ENCODE measurements at places on chromosomes 5 and 9.

DNA sequence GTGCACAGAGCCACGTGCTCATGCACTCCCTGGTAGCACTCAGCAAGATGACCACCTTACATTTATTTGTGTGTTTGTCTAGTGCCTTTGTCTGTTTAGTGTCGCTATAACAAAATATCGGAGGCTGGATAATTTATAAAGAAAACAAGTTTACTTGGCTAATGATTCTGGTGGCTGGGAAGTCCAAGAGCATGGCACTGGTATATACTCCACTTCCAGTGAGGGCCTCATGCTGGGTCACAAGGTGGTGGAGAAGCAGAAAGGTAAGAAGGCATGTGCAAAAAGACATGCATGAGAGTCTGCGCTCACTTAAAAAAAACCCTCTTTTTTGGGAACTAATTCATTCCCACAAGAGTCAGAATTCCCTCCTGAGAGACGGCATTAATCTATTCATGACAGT is 52.5 kb upstream of the BOD1 start:
- DNase-seq, result no peak

- DNase-seq, result no peak
These were observed 21.1 kb upstream of the CARTPT start for GRCh38 chr5:71697967-71698366.

DNA sequence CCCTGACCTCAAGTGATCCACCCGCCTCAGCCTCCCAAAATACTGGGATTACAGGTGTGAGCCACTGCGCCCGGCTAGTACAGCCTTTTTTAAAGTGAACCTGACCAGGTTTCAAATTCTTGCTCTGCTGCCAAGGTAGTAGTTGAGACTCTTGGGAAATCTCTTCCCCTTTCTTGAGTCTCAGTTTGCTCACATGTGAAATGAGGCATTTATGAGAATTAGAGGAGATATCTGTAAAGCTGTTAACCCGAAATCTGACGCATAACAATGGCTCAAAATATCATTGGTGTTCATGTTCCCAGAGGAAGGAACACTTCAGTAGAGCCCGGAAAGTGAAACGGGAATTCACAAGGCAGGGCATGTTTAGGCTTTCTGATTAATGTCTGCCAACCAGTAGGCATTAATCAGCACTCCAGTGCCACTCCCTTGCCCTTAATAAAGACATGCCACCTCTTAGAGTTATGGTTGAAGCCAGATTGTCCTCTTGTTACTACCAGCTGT is 1.5 kb downstream of the ARPC5L start:
- DNase-seq, result no peak

DNA sequence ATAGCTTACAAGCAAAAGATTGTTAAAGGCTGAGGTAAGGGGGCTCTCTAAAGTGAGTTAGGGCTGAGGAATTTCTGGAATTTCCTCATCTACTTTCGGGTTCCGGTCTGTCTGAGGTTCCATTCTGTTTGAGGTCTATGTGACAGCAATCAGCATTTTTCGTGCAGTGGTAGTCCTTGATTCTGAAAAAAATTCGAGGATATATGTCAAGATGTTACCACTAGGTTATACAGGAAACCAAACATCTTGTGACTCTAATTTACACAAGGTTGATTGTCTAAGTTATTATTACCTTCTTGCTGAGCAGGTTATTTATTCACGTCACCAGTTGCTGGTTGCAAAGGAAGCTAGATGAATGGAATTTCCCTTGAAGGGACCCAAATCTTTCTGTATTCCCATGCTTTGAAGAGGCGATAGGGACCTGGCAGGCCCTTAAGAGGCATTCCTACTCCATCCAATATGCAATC is 35.2 kb downstream of the RLN2 start:
- DNase-seq, result peak; percentile 28

GRCh38 chr5:63822614-63823013 is 139.6 kb downstream of the HTR1A start:
- DNase-seq, result no peak

GRCh38 chr9:74771262-74771585 is 116.5 kb downstream of the TRPM6 start:
- no peak for DNase-seq

DNA sequence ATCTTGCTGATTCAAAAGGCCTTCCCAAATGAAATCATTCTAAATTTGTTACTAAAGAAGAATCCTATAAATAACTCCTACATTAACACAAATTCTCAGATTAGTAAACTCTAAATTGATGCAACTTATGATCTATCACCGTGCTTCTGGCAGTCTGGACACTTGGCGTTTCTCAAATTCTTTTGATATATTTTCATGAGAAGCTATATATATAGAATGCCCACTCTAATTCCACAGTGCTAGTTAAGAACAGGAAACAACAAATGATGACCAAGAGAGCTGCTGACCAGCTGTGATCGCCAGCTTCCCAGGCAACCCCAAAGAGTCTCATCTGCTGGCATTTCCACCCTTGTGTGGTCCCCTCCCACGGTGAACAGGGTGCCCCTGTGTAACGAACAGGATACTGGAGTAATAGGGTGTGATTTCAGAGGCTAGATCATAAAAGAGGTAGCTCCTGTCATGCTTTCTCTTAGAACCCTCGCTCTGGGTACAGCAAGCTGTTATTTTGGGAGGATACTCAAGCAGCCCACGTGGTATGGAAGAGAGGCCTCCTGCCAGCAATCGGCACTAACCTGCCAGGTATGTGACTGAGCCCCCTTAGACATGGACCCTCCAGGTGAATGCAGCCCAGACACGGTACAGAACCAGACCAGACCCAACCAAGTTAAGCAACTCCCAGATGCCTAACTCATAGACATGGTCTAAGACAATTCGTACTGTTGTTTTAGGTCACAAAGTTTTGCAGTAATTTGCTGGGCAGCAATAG is 64.7 kb downstream of the CDC14B start:
- DNase-seq, result no peak

- DNase-seq, result peak; percentile 13
These were observed 597.3 kb downstream of the PRELID2 start for GRCh38 chr5:145237843-145238242.

- no peak for DNase-seq
These were observed 250.4 kb upstream of the CDH12 start for GRCh38 chr5:23103566-23103965.

DNA sequence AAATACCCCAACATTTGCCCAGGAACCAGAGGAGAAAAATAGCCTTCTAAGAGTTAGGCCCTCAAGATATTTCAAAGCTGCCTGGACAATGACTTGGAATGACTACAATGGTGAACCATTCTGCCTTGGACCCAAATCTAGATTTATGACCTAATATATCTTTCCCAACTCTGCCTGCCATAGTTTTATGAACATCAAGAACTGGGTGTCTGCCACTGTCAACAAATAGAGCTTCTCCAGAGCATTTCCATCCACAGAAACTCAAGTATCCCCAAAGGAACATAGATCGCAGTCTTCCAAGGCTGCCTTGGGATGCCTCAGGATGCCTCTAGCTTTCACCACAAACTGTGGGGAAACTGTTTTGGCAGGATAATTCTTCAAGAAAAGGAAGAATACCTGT is 48.2 kb upstream of the NFIB start:
- DNase-seq, result no peak

GRCh38 chr5:153445875-153446579 is 44.4 kb upstream of the GRIA1 start:
- DNase-seq, result no peak

GRCh38 chr9:107337676-107338590 is 54.9 kb downstream of the RAD23B start:
- no peak for DNase-seq

- peak; percentile 6 for DNase-seq
These were observed 128.3 kb downstream of the SLF1 start for GRCh38 chr5:94746731-94747124.

GRCh38 chr9:73138516-73138915 is 13.1 kb upstream of the ANXA1 start:
- no peak for DNase-seq

GRCh38 chr5:8500426-8500825 is 631.5 kb downstream of the MTRR start:
- no peak for DNase-seq

DNA sequence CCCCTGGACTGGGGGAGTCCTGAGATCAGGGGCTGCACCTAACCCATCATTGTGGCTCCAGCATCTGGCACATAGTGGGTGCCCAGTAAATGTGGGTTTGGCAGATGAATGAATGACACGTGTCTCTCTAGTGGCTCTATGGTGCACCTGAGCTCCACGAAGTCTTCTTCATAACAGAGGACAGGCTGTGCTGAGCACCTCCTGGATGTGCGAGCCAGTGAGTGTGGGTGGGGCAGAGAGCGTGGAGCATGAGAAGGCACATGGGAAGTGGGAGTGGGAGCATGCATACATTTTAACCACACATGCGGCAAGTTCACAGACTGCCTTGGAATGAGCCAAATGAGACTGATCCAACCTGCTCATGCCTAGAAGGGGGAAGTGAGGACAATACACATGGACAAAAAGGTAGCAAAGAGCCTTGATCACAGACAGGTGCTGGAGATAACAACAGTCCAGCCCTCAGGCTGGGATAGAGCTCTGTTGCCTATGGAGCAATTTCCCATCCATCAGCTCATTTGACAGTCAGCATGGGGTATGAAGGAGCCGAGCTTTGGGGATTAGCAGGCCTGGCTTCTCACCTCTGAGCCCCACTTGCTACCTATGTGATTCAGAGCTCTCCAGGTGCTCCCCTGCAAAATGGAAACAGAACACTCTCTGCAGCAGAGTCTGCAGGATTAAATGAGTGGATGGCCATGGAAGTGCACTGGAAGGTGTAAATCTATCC is 76.2 kb upstream of the TBC1D2 start:
- no peak for DNase-seq

DNA sequence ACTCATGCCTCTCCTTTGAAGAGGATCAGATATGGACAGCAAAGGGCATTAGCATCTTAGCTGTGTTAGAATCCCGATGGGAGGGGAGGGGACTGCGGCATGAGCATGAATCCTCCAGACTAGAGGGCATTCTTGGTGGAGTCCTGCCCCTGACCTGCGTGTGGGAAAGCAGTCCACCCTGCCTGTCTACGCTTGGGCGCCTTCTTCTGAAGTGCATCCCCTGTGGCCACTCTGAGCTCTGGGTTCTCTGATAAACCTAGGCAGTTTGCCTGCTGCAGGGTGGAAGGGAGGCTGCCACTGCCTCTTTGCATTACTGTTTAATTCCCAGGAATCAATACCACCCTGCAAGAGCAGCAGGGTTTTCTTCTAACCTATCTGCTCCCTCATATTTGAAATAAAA is 169.3 kb downstream of the INSYN2B start:
- DNase-seq, result no peak

GRCh38 chr5:9009931-9010651 is 535.8 kb downstream of the SEMA5A start:
- no peak for DNase-seq

GRCh38 chr5:132013006-132013689 is 1.7 kb upstream of the ACSL6 start:
- DNase-seq, result no peak

DNA sequence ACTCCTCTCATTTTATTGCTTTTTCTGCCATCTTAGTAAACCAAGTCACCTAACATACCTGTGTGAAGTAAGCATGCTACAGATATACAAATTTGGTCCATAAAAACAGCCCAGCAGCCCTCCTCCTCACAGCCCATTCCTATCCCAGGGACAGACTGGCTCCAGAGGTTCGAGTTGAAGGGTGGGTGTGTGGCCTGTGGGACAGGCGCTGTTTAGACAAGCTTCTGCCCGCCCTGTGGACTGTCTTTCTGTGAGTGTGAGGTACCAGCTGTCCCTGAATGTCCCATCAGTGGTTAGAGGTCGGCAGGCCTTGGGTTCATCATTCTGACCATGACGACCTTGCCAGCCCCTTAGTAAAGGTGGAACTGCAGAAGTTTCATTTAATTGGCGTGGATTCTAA is 82.0 kb downstream of the WNK2 start:
- DNase-seq, result no peak

- no peak for DNase-seq
These were observed 33.9 kb upstream of the ARHGAP26 start for GRCh38 chr5:142736247-142736632.

DNA sequence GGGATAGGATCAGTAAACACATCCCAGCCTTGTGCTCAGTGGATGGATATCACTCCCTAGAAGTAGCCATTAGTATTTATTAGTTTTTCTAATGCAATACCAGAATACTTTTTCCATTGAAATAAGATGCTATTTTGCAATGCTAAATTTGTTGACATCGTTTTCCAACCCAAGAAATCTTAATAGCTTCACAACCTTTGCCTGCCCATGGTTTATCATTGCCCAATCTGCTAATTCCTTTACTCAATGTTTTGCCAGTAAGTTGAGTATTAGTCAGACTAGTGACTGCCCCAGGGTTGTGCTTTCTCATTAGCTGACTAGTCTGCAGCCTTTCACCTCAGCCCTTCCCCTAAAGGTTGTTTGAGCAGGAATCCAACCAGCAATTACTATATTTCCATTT is 62.9 kb downstream of the NREP start:
- DNase-seq, result no peak

- DNase-seq, result no peak
These were observed 85.2 kb downstream of the MUSK start for GRCh38 chr9:110753731-110754231.

- no peak for DNase-seq
These were observed 7.6 kb upstream of the ZNF618 start for GRCh38 chr9:113868501-113868900.

DNA sequence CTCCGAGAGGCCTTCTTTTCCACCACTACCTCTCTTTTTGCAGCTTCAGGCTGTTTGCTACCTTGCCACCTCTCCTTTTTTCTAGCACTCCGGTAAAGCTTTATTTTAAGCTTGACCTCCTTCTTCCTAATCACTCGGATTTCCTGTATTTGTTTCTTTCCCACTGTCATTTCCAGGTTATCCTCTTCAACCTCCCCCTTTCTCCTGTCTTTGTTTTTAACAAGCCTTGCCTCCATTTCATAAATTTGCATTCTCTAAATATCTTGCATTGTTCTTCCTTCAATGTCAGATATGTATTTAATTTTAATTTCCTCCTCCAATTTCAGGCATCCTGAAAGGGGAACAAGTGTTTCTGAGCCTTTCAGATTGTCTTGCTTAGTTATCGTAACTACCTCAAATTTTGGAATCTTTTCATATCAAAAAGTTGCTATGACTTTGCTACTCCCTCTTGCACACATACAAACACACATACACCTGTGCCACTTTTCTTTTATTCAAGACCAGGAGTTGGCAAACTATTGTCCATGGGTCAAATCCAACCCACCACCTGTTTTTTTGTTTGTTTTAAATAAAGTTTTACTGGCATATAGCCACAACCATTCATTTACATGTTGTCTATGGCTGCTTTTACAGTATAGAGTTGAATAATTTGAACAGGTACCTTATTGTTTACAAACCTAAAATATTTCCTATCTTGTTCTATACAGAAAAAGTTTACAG is 22.7 kb downstream of the DPYSL3 start:
- DNase-seq, result no peak

GRCh38 chr9:89811886-89812450 is 207.2 kb downstream of the GADD45G start:
- DNase-seq, result no peak
